ENCODE measurements at places on chromosomes 13 and 19. TPM values are rescaled to one million over a fixed set of nuclear protein-coding genes. Genes with fewer than 3 reads are reported as not detected.

The PGLYRP1 gene
- total RNA-seq: not detected

The FCHO1 gene
- total RNA-seq: 3.1 TPM

The ZNF541 gene
- total RNA-seq: 1.2 TPM

The ZNF628 gene
- total RNA-seq: 3.1 TPM

The OR7C1 gene
- total RNA-seq: not detected
